ENCODE measurements at places on chromosomes 2 and 18.

- no peak for DNase-seq
These were observed 107.6 kb downstream of the STRN start for GRCh38 chr2:36858551-36859365.

DNA sequence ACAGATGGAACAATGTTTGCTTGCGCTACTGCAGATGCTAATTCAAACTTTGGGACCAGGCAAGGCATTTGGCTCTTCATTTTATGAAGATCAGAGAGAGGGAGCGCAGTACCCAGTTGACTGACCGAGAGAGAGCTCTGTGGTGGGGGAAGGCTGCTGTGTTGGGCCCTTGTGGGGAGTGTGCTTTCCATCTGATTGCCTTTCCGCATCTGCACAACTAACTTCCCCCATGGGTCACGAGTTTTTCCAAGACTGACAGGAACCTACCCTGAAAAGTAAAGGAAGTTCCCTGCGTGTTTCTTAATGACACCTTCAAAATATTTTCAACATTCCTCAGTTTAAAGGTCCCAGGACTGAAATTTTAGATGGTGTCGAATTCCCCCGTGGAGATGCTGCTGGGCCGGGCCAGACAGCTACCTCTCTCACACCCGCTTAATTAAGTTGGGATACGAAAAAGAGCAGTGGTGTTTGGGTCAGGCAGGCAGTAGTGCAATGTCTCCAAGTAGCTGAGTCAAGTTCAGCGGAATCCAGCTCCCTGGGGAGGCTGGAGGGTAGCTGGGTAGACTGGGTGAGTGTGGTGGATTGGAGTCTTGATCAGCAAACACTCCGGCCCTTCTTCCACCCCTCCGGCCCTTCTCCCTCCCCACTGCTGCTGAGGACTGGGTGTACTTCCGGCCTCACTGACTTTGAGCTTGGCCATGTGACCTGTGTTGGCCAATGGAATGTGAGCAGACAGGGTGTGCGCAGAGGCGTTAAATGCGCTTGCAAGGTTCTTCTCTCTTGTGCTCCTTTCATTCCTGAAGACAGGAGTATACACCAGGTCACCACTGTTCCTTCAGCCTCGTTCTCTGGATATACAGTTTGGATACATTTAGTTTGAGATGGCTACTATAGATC, 2.3 kb upstream of the ARHGAP25 start:
- DNase-seq, result no peak

DNA sequence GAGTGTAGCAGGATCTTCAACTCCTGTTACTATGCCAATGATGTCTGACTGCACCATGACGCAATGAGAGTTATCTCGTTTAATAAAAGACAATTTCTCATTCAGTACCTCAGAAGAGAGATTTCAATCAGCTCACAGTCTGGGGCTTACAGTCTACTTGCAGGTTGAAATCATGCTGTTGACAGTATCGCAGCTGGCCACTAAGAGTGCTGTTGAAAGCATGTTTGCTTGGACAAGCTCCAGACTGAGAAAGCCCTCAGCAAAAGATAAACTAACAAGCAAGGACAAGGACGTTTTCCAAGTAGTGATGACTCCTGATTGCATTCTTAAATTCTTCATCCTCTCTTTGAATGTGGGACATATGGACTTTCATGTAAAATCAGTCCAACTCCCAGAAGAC, 145.2 kb upstream of the SYT4 start:
- no peak for DNase-seq

GRCh38 chr2:61529944-61530735, 8.0 kb downstream of the XPO1 start:
- DNase-seq, result no peak

- no peak for DNase-seq
These were observed 195.5 kb upstream of the KYNU start for GRCh38 chr2:142681952-142682351.

DNA sequence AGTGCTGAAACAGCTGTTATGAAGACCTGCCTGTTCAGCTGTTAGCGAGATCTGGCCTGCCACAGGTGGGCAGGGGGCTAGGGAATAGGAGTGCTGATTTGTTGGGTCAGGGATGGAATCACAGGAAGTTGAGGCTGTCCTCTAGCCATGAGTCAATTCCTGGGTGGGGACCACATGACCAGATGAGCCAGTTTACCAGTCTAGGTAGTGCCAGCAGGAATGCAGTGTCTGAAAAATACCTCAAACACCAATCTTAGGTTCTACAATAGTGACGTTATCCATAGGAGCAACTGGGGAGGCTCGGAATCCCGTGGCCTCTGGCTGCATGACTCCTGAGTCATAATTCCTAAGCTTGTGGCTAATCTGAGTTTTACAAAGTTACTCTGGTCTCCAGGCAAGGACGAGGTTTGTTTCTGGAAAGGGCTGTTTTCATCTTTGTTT, 44.9 kb downstream of the DYSF start:
- peak; percentile 91 for DNase-seq

GRCh38 chr2:40448476-40449079, 3.3 kb downstream of the SLC8A1 start:
- peak; percentile 43 for DNase-seq

DNA sequence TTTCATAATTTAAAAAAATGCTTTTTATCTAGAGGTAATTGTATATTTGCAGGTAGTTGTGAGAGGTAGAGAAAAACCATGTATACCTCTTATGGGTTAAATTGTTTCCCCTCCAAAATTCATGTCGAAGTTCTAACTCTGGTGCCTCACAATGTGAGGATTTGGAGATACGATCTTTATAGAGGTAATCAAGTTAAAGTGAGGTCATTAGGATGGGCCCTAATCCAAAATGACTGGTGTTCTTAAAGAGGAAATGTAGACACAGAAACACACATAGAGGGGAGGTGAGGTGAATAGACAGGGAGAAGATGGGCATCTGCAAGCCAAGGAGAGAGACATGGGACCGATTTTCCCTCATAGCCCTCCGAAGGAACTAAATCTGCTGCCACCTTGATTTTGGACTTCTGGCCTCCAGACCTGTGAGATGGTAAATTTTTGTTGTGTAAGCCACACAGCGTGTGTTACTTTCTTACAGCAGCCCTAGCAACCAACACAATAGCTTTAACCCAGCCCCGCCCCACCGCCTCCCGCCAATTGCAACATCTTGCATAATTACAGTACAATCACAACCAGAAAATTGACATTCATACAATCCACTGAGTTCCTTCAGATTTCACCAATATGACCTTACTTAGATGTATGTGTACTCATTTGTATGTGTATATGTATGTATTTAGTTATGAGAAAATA, 208.9 kb downstream of the MIB1 start:
- DNase-seq, result no peak
